ENCODE measurements at places on chromosomes 16 and 17.

GRCh38 chr16:88102597-88102996 is 151.4 kb downstream of the BANP start:
- DNase-seq, result no peak

- no peak for DNase-seq
These were observed 279.0 kb upstream of the IRX5 start for GRCh38 chr16:54651440-54652195.

DNA sequence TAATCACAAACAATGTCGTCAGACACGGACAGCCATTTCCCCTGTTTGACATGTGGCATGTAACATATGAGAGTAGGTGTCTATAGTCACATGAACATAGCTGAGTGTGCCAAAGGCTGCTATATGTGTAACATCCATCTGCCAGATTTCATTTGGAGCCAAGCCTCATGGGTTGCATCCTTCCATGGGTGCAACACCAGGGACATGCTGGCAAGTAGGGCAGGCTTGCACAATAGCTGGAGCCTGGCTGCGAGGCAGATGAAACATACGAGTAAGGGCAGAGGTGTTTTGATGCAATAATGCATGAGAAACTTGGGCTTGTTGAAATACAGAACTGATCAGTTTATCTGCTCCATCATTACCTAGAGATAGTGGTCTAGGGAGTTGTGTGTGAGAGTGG is 9.0 kb upstream of the ZNF689 start:
- no peak for DNase-seq

- DNase-seq, result no peak
These were observed 18.5 kb downstream of the NFE2L1 start for GRCh38 chr17:48066656-48067055.

DNA sequence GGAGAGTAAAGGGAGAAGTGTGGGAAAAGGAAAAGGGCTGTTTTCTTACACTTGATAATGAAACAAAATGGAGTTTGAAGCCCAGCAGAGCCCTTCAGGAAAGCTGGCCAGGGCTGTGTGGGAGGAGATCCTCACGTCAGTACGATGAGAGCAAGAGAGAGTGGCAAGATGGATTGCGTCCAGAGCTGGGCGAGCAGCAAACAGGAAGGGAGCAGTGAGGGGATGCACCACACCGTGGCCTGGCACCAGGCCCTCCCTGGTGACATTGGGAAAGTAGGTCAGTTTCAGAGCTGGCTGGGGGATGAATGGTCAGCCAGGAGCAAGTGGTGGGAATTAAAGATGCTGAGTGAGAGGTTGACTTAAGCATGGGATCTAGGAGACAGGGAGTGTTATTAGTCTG is 273.6 kb downstream of the GRIN2A start:
- no peak for DNase-seq
